Activated T-cell treated with anti-CD3 and anti-CD28 coated beads, Interleukin-2, amount 50 U/mL, for 48 hours (primary cell): ENCODE measurements at places on chromosomes 13 and 19.

GRCh38 chr13:44278166-44278565 lies 95.5 kb upstream of the SERP2 start:
- DNase-seq = no peak

DNA sequence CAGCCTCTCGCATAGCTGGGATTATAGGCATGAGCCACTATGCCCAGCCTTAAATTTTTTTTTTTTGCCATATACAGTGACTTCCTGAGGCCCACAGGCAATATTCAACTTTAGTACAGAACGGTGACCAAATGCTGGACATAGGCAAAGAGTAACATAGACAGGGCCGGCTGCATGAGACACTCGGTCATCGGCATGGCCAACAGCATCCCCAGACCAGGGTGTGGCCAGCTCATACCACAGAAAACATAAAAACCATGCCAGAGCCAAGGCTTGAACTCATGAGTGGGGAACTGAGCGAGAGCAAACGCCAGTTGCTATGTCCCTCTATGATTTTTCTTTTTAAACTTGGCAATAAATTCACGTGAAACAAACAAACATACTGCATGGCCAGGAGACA lies 17.0 kb downstream of the KANK2 start:
- DNase-seq = no peak

- peak; percentile 50 for DNase-seq
Observed at GRCh38 chr19:49559928-49560327, 20.4 kb downstream of the NOSIP start.

- no peak for DNase-seq
Observed at GRCh38 chr19:10817291-10818038, 18.5 kb downstream of the TMED1 start.

GRCh38 chr13:99327126-99327525 lies 19.9 kb upstream of the GPR183 start:
- no peak for DNase-seq

DNA sequence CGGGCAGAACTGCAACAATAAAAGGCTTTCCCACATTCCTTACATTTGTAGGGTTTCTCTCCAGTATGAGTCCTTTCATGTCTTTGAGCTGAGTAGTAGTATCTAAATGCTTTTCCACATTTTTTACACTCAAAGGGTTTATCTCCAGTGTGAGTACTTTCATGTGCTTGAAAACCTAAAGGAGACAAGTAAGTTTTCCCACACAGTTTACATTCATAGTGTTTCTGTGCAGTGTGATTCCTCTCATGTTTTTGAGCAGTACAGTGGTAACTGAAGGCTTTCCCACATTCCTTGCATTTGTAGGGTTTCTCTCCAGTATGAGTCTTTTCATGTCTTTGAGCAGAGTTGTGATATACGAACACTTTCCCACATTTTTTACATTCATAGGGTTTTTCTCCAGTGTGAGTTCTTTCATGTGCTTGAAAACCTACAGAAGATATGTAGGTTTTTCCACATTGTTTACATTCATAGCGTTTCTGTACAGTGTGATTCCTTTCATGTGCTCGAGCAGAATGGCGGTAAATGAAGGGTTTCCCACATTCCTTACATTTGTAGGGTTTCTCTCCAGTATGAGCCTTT lies 47.0 kb downstream of the ZNF44 start:
- DNase-seq = no peak

GRCh38 chr19:48510421-48511268 lies 990 bp downstream of the LMTK3 start:
- peak; percentile 87 for DNase-seq

GRCh38 chr19:7856109-7856591 lies 18.0 kb downstream of the PRR36 start:
- DNase-seq = no peak

GRCh38 chr13:87005511-87005910 lies 665.7 kb upstream of the SLITRK5 start:
- DNase-seq = no peak

DNA sequence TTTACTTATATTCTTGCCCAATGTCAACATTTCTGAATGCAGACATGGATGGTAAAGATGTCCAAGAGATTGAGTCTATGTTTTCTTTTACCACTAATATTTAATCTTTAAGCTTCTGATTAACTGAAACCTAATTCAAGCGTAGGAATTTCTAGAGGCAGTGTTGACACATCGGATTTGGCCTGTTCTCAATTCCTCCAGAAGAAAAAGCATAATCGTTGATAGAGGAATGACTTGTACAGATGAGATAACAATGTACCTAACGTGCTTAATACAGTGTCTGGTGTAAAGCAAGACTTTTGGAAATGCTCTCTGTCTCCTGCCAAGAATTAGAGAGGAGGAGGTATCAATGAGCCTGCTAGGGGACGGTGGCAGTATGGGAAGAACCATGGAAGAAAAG lies 35.2 kb downstream of the SLC15A1 start:
- DNase-seq = no peak

DNA sequence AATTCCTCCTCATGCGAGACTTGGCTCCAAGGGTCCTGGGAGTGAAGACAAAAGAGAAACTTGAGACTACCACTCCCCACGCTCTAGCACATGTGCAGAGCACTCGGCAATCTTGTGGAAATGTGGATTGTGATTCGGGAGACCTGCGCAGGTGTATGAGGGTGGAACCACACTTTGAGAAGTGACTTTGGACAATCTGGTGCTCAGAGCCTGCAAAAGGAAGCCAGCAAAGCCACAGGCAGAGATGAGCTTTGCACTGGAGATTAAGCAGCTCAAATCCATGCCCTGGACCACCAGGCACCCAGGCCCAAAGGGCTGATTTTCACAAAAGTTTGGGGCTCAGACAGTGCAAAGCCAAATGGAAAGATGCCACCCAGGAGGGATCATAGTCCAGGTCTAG lies 162.5 kb upstream of the TSHZ3 start:
- no peak for DNase-seq

DNA sequence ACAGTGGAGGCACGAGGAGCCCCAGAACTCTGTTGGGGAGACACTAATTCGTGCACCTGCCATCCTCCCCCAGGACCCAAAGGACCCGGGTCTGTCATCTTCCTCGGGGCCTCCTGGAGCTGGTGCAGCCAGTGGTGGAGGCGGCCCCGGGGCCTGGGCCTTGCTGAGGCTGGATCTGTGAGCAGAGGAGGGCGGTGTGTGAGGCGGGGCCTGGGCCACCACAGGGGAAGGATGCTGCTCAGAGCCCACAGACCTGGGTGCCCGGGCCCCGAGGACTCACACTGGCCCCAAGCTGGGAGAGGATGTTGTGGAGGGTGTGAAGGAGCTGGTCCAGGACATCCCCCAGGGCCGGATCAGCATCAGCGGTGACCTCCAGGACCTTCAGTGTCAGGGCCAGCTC lies 8.3 kb downstream of the IFNL3 start:
- peak; percentile 53 for DNase-seq

DNA sequence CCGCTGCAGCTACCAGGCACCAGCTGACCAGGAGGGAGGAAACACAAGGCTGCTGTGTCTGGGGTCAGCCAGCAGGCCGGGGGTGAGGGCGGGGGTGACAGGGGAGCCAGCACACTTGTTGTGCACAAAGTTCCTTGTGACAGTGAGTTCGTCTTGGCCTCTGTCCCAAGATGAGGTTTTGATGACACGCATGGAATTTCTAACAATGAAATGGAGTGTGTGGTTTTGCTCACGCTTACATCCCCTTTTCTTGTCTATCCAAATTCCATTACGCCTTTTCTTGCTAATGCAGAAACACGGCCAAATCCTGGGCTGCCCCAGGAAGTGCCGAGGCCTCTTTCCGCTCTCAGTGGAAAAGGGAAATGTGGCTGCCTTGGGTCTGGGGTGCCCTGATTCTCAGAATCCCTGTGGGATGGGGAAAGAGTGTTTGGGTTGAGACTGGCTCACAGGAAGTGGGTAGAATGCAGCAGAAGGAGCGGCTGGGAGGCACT lies 73.8 kb downstream of the GADD45B start:
- no peak for DNase-seq

- no peak for DNase-seq
Observed at GRCh38 chr13:100644371-100644770, 30.2 kb downstream of the TMTC4 start.

DNA sequence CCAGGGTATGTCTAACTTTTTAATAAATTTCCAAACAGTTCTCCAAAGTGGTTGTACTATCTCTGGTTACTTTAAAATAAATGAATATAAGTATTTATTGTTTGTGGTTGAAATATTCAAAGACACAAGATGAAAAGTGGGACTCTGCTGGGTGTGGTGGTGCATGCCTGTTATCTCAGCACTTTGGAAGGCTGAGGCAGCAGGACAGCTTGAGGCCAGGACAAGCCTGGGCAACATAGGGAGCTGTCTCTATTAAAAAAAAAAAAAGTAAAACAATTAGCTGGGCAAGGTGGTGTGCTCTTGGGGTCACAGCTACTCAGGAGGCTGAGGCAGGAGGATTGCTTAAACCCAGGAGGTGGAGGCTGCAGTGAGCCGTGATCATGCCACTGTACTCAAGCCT lies 10.4 kb downstream of the PNMA8A start:
- no peak for DNase-seq

DNA sequence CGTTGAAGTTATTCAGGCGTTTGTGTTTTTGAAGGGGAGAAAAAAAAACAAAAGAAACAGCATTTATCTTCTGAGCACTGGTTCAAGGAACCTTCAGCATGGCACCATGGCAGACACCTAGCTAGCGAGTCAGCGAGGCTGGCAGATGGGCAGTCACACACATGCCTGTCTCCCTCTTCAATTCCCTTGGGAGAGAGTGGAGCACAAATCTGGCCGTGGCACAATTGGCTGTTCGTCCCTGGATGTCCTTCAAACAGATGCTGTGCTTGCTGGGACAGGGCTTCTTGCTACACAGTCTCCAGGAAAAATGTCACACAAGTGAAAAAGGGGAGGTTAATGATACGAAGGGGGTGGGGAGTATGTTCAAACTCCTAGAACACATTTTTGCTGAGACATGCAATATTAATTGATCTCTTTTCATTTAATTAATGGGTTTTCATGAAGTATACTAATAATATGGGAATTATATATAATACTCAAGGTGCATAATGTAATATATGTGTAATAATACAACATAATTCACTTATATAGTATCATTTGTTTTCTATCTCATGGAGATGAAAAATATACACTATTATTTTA lies 1674.5 kb upstream of the SLC10A2 start:
- no peak for DNase-seq

- DNase-seq = no peak
Observed at GRCh38 chr19:6017576-6017975, 39.6 kb upstream of the RANBP3 start.

DNA sequence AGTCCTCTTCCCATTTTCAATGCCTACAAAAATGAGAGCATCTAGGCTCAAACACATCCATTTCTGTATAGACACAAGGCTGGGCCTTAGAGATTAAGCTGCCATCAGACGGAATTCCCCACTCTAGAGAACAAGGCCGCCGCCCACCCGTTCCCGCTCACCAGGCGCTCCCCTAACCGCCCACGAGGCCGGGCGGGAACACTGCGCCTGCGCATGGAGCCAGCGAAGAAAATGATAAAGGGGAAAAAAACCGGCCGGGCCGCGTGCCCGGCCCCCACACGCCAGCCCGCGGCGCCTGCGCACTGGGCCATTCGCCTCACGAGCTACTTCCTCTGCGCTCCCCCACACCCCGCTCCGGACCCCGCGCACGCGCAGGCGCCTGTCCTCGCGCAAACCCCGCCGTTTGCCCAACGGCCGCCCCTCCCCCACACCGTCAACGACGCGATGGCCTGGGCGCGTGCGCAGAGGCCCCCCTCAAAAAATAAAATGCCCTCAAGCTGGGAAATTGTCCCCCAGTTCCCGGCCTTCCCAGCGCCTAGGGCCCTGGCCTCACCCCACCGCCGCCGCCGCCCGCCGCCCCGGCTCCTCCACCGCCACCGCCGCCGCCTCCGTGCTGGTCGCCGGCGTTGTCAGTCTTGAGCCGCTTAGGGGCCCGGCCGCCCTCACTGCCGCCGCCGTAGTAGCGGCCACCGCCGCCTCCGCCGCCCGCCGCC lies 483 bp downstream of the HNRNPL start:
- peak; percentile 99 for DNase-seq

- DNase-seq = no peak
Observed at GRCh38 chr19:50432221-50433028, at the start of gene MYBPC2. Gene MYBPC2 (plus strand): TSS chr19:50432892. CDS start chr19:50432954, 62 bp downstream.

- no peak for DNase-seq
Observed at GRCh38 chr19:2557093-2557440, 81.1 kb downstream of the GADD45B start.

GRCh38 chr19:35509861-35510625 lies 3.4 kb downstream of the DMKN start:
- DNase-seq = peak; percentile 86

- no peak for DNase-seq
Observed at GRCh38 chr19:45074744-45075300, 1.5 kb downstream of the ZNF296 start.

GRCh38 chr13:40446365-40446764 lies 220.1 kb downstream of the FOXO1 start:
- DNase-seq = no peak

- no peak for DNase-seq
Observed at GRCh38 chr19:18104793-18105131, 7.2 kb downstream of the MAST3 start.

GRCh38 chr13:94431574-94431973 lies 47.9 kb downstream of the DCT start:
- no peak for DNase-seq

DNA sequence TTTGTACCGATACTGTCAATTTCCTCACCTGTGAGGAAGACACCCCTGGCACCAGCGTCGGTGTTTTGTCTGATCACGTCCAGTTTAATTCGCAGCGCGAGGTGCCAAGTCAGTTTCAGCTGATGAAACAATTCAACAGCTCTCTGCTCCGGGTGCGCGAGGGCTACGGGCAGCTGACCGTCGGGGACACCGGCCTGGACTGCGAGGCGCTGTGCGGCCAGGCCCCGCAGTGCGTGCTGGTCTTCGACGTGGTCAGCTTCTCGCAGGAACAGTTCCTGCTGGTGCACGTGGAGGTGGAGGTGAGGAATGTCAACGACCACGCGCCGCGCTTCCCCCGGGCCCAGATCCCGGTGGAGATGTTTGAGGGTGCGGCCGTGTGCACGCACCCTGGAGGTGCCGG lies 171.5 kb downstream of the OLFM4 start:
- DNase-seq = no peak

DNA sequence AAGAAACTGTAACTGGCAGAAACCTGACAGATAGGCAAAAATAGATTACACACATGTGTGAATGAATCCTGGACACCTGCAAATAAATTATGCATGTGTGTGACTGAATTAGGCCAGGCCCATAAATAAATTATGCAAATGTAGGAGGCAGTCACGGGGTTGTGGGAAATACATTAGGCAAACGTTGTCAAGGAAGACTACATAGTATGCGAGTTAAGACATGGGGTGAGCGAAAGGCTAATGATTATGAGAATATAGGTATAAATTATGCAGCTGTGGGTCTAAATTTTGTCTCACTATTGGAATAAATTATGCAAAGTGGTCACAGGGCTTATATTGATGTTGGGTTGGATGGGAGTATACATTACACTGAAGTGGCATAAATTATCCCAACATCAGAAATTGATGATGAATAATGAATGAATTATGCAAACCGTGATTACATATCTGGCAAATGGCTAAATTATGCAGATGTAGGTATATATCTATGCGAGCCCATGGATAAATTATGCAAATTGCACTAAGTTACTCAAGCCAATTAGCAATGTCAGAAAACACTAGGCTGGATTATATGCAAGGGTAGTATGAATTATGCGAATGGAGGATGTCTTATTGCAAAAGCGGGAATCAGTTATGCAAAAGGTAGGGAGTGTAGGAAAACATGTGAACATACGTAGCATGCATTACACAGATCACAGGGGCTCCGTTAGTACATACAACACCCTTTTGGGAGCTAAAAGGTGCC lies 6.8 kb downstream of the SLC8A2 start:
- DNase-seq = no peak

- no peak for DNase-seq
Observed at GRCh38 chr13:103716718-103717117, 650.5 kb upstream of the SLC10A2 start.
